ENCODE measurements at places on chromosomes 6 and 20. TPM values are rescaled to one million over a fixed set of nuclear protein-coding genes. Genes with fewer than 3 reads are reported as not detected.

The MCHR2 gene
- not detected for total RNA-seq

The XKR7 gene
- not detected for total RNA-seq

The NUS1 gene
- 24.3 TPM for total RNA-seq

The GRM1 gene
- 0.08 TPM for total RNA-seq

The ZSCAN23 gene
- 1.2 TPM for total RNA-seq

The RUNX2 gene
- total RNA-seq, result 12.8 TPM

The FAM83C gene
- total RNA-seq, result not detected

The MEP1A gene
- not detected for total RNA-seq

The SNX3 gene
- total RNA-seq, result 128 TPM

The RIPPLY2 gene
- not detected for total RNA-seq

The SLC17A3 gene
- not detected for total RNA-seq

The CCR6 gene
- total RNA-seq, result not detected

The CFAP61 gene
- total RNA-seq, result not detected

The MUC21 gene
- total RNA-seq, result not detected

The ADGB gene
- not detected for total RNA-seq

The RHAG gene
- not detected for total RNA-seq

The CD109 gene
- 34.9 TPM for total RNA-seq

The PDYN gene
- not detected for total RNA-seq

The HLA-DOB gene
- 0.26 TPM for total RNA-seq

The ZBP1 gene
- total RNA-seq, result not detected

The HLA-DPA1 gene
- 1.8 TPM for total RNA-seq

The LYRM2 gene
- total RNA-seq, result 18.8 TPM

The IMPG1 gene
- 0.26 TPM for total RNA-seq

The ANKRD66 gene
- not detected for total RNA-seq

The CCM2L gene
- total RNA-seq, result 0.13 TPM

The SUMO4 gene
- 4.8 TPM for total RNA-seq

The SLC22A1 gene
- total RNA-seq, result not detected

The LAMP5 gene
- total RNA-seq, result not detected

The ISM1 gene
- 0.26 TPM for total RNA-seq

The ANKS1A gene
- 15.0 TPM for total RNA-seq

The C2 gene
- 4.8 TPM for total RNA-seq

The VSX1 gene
- total RNA-seq, result not detected

The SLC22A16 gene
- not detected for total RNA-seq

The WASF1 gene
- 10.2 TPM for total RNA-seq

The NPBWR2 gene
- total RNA-seq, result not detected

The STMND1 gene
- not detected for total RNA-seq

The DOP1A gene
- 5.4 TPM for total RNA-seq

All from epithelial cell of alveolus of lung (primary cell).